SK-MEL-5 (cell line): ENCODE measurements at places on chromosomes 4 and X. TPM values are rescaled to one million over a fixed set of nuclear protein-coding genes. Genes with fewer than 3 reads are reported as not detected.

DNA sequence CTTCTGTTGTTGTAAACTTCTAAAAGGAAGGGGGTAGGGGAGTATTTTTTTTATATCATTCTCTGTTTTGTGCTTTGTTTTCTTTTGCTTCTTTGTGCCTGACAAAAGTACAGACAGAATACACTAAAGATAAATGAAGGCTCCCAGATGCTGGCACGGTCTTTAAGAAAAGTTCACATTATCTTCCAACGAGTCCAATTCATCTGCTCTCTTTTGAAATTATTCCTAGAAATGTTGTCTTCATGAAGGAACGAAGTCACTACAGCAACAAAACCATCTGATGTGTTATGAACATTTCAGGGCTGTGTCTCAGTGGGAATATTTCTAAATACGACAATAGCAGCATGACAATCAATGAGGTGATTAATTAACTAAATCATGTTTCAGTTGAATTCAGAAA, 813.8 kb upstream of the HTR2C start:
- no peak for DNase-seq

- DNase-seq: no peak
Measured at GRCh38 chr4:145567516-145567915, 51.7 kb upstream of the MMAA start.

- no peak for DNase-seq
Measured at GRCh38 chr4:163161536-163162205, 5.0 kb downstream of the NAF1 start.

- no peak for DNase-seq
Measured at GRCh38 chr4:57378766-57379165, 268.6 kb upstream of the IGFBP7 start.

DNA sequence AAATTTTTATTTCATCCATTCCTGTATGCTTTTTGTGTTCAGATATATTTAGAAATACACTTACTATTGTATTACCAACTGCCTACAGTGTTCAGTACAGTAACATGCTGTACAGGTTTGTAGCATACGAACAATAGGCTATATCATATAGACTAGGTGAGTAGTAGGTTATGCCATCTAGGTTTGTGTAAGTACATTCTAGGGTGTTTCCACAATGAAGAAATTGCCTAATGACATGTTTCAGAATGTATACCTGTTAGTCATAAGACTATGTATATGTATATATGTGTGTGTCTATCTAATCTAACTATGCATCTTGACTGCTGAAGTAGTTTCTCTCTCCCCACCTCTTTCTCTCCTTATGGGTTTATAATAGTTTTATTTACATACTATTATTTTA, 51.5 kb upstream of the BTC start:
- DNase-seq: no peak

DNA sequence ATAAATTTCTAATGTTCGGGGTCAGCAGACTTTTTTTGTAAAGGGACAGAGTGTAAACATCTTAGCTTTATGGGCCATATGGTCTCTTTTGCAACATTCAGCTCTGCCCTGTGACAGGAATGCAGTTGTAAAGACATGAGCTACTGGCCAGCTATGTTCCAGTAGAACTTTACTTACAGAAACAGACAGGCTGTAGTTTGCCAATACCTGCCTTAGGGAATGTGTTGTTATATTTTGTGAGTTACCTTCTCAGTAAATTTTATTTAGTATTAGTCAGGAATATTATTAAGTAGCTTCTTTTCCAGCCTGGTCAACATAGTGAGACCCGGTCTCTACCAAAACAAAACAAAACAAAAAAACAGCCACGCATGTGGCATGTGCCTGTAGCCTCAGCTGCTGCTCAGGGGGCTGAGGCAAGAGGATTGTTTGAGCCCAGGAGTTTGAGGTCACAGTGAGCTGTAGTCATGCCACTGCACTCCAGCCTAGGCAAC, 48.7 kb downstream of the HTT start:
- peak; percentile 82 for DNase-seq

- DNase-seq: peak; percentile 14
Measured at GRCh38 chr4:159498446-159499115, 395.7 kb downstream of the RAPGEF2 start.

GRCh38 chr4:44629280-44629866, 22.1 kb downstream of the YIPF7 start:
- peak; percentile 78 for DNase-seq

DNA sequence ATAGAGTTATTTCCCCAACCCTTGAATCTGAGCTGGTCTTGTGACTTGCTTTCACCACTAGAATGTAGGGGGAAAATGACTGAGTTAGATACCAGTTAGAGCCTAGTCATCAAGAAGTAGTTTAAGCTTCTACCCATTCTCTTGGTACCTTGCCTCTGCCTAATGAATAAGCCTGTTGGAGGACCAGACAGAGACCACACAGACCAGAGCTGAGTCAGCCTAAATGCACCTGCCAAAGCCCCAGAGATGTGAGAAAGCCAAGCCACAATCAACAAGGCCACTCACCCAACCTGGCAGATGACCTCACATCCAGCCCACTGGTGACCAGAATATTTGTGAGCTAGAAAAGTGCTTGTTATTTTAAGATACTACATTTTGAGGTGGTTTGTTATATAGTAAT, 85.2 kb upstream of the DCLK2 start:
- DNase-seq: no peak

GRCh38 chr4:128393101-128393704, 105.6 kb upstream of the PGRMC2 start:
- no peak for DNase-seq

- no peak for DNase-seq
Measured at GRCh38 chrX:39144323-39144722, 343.1 kb downstream of the MID1IP1 start.

GRCh38 chr4:71466775-71467174, 128.0 kb downstream of the SLC4A4 start:
- DNase-seq: no peak

DNA sequence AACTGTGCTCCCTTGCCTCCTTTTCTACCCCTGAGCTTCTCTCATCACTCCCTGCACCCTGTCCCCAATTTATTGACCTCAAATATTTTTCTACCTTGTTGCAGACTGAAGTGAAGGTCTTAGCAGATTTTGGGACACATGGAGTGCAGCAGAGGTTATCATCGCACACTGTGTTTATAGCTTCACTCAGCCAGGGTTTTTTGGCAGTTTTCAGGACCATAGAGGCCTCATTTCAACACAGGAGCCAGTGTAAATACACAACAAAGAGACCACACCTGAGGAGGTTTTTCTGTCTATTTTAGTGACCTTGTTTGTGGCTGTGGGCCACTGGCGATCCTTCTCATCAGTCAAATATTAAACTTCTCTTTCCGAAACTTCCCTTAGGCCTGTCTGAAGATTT, 457.1 kb downstream of the SPRY1 start:
- DNase-seq: no peak

- DNase-seq: no peak
Measured at GRCh38 chr4:186473933-186474332, 81.4 kb downstream of the MTNR1A start.

Gene H2BW1
- not detected in 2 replicates for total RNA-seq

Gene DOK7
- not detected in 2 replicates for total RNA-seq

Gene DRP2
- total RNA-seq: 0.08 TPM in 2 replicates

Gene TLL1
- not detected in 2 replicates for total RNA-seq

Gene ADAM29
- total RNA-seq: not detected in 2 replicates

Gene F8A1
- total RNA-seq: 2.2 and 3.5 TPM in 2 replicates
